Stimulated activated CD8-positive, alpha-beta memory T cell treated with anti-CD3 and anti-CD28 coated beads, Interleukin-15, amount 100 ng/mL, for 48 hours (primary cell): ENCODE measurements at places on chromosomes 16 and 17.

- DNase-seq: no peak
Observed at GRCh38 chr17:63634816-63635215, 12.6 kb downstream of the MAP3K3 start.

GRCh38 chr16:69814561-69814960 is 52.4 kb downstream of the WWP2 start:
- DNase-seq: no peak

DNA sequence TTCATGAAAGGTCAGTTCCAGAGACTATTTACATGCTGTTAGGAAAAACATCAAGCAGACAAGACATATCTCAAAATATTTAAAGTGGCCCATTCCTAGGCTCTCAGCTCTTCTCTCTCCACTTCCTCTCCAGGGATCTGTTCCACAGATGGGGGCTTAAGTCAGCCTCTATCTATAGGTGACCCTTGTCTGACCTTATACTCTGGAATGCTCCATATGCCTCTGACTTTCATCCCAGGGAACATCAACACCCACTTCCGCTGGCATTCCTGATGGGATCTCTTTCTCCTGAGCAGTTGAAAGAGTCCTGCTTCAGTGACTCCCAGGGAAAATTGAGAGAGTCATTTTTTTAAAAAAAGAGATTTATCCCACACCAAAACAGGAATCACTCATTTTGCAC is 11.5 kb upstream of the WIPI1 start:
- DNase-seq: no peak

DNA sequence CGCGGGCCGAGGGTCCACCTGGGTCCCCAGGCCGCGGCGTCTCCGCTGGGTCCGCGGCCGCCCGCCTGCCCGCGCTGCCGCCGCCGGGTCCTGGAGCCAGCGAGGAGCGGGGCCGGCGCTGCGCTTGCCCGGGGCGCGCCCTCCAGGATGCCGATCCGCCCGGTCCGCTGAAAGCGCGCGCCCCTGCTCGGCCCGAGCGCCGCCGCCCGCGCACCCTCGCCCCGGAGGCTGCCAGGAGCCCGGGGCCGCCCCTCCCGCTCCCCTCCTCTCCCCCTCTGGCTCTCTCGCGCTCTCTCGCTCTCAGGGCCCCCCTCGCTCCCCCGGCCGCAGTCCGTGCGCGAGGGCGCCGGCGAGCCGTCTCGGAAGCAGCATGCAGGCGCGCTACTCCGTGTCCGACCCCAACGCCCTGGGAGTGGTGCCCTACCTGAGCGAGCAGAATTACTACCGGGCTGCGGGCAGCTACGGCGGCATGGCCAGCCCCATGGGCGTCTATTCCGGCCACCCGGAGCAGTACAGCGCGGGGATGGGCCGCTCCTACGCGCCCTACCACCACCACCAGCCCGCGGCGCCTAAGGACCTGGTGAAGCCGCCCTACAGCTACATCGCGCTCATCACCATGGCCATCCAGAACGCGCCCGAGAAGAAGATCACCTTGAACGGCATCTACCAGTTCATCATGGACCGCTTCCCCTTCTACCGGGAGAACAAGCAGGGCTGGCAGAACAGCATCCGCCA is 504 bp downstream of the FOXC2 start:
- no peak for DNase-seq

DNA sequence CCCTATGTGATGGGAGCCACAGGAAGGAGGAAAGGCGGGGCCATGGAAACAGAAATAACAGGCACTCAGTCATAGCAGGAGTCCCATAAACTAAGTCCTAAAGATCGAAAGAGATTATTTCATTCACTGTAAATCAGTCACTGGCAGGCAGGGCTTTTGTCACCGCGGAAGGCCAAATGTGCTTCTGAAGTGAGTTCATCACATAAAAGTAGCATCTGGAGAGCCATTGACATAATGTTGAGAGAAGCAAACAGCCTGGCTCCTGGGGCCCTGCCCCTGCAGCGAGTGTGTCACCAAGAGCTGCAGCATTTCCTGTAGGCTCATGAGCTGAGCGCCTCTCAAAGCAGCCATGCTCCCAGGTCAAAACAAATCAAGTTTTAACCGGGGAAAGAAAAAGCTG is 476.2 kb downstream of the HAPSTR1 start:
- DNase-seq: no peak

- DNase-seq: no peak
Observed at GRCh38 chr16:28290859-28291254, 1.5 kb upstream of the SBK1 start.

DNA sequence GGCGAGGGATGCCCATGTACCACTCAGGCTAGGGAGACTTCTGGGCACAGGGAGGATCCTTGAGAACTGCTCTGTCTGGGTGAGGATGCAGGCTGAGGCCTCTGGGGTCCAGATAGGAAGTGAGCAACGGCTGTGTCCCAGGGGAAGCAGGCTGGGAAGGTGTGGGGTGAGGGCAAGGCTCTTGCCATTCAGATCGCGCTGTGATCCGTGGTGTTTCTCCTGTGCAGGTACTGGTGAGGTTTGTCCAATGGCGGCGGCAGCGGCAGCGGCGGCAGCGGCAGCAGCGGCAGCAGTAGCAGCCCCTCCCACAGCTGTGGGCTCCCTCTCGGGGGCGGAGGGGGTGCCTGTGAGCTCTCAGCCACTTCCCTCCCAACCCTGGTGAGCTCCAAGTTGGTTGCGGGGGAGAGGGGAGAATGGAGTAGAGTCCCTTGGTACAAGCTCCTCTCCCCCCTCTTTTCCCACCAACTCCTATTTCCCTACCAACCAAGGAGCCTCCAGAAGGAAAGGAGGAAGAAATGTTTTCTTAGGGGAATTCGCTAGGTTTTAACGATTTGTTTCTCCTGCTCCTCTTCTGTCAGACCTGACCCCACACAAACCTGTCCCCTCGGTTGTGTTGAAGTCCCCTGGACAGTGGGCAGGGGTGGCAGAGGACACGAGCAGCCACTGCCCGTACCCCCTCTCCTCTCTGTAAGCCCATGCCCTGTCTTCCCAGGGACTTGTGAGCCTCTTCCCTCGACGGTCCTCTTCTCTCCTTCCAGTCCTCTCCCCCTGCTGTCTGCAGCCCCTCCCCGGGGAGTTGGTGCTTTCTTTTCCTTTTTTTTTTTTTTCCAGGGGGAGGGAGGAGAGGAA is 1.9 kb upstream of the PRRT2 start:
- no peak for DNase-seq

DNA sequence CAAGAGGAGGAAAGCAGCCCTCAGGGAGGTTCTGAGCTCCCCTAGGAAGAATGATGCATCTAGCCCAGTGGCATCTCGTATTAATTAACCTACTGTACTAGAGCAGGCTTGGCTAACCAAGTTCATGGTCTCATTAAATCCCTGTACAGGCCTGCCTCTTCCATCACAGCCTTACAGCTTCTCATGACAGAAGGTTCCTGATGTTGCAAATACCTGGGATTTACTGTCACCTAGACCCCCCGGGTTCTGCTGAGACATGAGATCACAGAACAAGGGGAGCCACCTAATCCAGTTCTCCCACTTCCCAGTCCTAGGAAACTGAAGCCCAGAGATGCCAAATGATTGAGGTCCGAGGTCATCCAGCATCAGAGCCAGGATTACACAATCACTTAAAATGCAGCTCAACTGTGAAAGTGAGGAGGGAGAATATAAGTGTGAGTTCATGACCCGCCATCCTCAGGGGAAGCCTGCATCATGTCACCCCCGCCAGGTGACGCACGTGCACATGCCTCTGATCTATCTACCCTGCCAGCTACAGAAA is 23.9 kb downstream of the ACLY start:
- DNase-seq: no peak

- DNase-seq: no peak
Observed at GRCh38 chr17:42394838-42395237, 6.6 kb upstream of the STAT3 start.

GRCh38 chr16:49811644-49812334 is 44.1 kb downstream of the ZNF423 start:
- DNase-seq: no peak

DNA sequence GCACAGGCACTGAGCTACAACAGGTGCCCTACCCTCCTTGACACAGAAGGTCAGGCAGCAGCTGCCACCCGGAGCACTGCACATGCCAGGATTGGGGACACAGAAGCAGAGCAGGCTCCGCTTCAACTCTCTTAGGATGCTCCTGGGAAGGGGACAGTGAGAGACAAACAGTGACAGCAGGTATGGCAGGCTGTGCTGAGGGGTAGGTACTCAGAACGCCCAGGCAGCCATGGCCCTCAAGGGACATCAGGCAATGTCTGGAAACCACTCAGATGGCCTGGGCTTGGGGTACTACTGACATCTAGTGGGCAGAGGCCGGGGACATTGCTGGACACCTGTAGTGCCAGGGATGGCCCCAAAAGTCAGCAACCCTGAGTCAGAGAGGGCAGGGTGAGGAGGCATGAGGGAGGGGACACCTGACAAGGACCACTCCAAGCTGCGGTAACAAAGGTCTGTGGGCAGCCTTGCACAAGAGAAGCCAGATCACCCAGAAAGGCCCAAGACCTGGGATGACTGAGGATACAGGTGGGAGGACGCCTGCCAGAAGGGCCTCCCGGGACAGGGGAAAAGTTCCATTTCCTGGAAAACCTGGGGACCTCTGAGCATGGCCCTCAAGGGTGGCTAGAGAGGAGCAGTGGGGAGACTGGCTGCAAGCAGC is 21.2 kb downstream of the PEMT start:
- DNase-seq: no peak
